Dermis microvascular lymphatic vessel endothelial cell (primary cell): ENCODE measurements at places on chromosomes 2 and 18. TPM values are rescaled to one million over a fixed set of nuclear protein-coding genes. Genes with fewer than 3 reads are reported as not detected.

IL36G gene
- not detected in 2 replicates for total RNA-seq

DNA sequence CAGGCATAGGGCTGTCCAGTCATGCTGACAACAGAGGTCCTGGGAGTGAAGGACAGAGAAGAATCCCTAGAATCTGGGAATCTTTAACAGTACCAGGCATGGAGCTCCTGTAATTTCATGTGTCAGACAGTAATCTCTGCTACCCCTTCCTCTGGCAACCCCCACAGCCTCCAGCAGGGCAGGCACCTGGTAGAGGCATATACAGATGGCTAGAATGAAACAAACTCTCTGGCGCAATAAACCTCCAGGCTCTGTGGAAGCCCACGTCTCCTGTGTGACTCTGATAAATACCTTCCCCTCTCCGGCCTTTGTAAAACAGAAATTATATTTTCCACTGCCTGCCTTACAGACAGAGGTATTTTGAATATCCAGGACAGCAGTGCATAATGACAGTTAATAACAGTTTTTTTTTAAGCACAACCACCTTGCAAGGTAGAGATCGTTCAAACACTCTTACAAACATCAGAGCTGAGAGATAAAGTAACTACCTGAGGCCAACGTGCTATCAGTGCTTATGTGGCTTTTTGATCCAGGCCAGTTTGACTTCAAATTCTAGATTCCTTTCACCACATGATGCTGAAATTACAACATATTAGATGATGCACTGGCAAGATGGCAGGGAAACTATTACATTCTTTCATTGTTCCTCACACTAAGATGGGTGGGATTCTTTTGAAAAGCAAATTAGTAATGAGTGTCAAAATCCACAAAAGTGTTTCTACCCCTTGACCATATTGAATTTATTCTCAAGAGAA, 47.7 kb upstream of the TMEM247 start:
- no peak for DNase-seq

TCF7L1 gene
- 4.2 and 6.2 TPM in 2 replicates for total RNA-seq

NOSTRIN gene
- 2.5 and 2.8 TPM in 2 replicates for total RNA-seq

DNA sequence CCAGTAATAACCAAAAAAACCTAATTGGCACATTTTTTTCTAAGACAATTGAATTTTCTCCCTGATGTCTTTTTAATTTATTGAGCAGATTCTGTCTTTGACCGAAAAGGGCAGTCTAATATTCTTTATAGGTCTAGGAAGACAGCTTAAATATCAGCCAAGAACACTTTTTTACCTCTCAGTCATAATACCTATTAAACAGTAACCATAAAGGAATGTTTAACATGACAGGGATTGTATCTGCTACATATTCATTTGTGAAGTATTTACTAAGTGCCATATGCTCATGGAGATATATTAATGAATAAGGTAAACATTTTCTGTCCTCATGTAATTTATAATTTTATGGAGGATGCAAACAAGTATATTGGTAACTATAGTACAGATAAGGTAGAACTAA, 3.1 kb upstream of the HTR2B start:
- no peak for DNase-seq

DNA sequence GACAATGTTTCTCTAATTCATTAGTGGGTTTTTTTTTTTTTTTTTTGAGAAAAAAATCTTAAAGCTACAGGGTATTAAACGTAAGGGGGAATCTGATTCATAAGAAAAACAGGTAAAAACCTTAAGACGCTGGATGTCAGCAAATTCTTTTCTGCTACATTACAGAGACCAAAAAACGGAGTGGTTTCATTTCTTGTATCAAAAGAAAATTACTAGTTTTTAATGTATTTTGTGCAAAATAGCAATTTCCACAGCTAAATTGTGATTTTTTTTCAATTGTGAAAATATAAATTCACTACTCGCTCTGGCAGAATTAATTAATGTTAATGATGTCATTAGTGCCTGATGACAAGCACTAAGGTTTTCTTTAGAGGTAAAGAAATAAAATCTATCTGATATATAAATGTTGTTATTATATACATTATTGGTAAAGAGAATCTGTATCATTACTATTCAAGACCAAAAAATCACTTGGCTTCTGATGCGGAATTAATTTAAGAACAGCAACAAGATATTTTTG, 9.9 kb downstream of the OTX1 start:
- DNase-seq = no peak

DNA sequence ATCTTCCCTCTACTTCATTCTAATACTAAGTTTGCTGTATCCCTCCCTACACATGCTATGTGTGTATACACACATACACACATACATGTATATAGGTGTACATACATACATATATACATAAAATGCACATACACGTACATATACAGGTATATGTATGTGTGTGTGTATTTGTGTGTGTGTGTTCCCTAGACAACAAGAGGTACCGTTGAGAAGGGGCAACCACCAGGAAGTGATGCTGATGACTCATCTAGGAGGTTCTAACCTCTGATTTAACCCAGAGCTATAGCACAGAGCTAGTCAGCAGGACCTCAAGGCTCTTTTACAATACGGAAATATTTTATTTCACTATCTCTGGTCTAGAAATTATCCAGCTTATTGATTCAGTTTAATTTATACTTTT, 139.2 kb downstream of the LAMA3 start:
- DNase-seq = peak; percentile 87

- DNase-seq = no peak
Measured at GRCh38 chr2:44055664-44056063, 59.9 kb upstream of the LRPPRC start.

DNA sequence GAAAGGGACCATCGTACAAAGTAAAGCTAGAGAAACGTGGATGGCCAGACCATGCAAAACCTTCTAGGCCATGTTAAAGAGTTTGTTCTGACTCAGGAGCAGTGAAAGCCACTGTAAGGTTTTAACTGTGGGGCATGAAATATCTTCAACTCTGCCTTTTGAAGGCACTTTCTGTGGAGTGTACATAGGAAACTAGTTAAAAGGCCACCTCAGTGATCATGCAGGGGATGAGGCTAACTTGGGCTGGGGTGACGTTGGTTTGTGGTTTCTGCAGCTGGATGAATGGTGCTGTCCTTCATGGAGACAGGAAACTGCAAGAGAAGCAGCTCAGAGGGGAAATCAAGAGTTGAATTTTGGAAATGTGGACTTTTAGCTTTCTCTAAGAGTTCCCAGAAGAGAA, 190.7 kb downstream of the CDCA7 start:
- no peak for DNase-seq

- DNase-seq = no peak
Measured at GRCh38 chr2:134776836-134777235, 58.0 kb upstream of the TMEM163 start.

DNA sequence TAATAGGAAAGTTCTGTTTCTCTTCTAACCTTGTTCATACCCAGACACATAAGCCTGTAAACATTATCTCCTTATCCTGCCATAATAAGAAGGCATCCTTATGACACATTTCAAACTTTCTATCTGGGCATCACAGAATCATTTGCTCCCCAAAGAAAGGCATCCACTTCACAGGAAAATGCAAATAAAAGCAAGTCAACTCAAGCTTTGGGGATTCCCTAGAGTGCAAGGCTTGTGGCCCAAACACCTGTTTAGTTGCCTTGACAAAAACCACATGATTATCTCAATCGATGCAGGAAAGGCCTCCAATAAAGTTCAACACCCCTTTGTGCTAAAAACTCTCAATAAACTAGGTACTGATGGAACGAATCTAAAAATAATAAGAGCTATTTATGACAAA, 195.7 kb upstream of the GALNT5 start:
- DNase-seq = no peak

SKOR2 gene
- total RNA-seq = not detected in 2 replicates

- DNase-seq = no peak
Measured at GRCh38 chr2:155021618-155022017, 323.1 kb downstream of the KCNJ3 start.
